ENCODE measurements at places on chromosomes 13 and 19.

- no peak for DNase-seq
Observed at GRCh38 chr13:110012102-110012739, 225.8 kb upstream of the IRS2 start.

- DNase-seq: no peak
Observed at GRCh38 chr19:40234429-40235237, 8.1 kb upstream of the CCNP start.

- DNase-seq: no peak
Observed at GRCh38 chr13:70723732-70724131, 615.5 kb upstream of the KLHL1 start.

GRCh38 chr13:105336706-105337576 is 1198.5 kb downstream of the EFNB2 start:
- DNase-seq: no peak

- DNase-seq: no peak
Observed at GRCh38 chr13:101989798-101990350, 412.0 kb downstream of the FGF14 start.

DNA sequence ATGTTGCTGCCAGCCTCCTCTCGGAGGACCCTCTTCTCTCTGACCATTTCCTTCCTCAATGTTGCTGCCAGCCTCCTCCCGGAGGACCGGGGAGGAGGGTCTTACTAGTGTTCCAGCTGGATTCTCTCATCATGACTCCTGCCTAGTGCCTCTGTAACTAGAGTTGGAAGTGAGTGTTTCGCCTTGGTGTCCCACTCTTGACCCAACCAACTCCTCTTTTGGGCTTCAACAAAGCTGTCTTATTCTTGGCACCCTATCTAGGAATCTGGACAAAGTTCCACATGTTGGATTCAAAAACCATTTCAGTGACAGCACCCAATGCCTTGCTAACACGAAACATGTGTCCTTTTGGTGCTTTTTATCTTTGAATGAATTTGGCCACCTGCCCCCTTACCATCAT is 165.4 kb downstream of the GPC5 start:
- DNase-seq: no peak

DNA sequence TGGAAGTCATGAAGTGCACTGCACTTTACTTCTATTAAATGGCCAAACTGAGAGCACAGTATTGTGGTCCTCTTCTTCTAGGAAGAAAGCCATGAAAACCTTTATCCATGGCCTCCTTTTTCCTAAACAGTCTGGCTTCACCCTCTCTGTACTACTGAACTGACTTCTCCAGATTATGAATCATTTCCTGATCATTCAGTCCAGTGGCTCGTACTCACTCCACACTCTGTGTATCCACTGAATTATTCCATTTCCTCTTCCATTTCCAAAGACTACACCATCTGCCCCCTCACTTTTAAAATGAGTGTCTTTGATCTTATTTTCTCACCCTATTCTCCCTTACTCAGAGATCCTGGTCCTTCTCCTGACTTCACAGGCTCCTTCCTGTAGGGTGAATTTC is 29.7 kb upstream of the FREM2 start:
- DNase-seq: no peak

DNA sequence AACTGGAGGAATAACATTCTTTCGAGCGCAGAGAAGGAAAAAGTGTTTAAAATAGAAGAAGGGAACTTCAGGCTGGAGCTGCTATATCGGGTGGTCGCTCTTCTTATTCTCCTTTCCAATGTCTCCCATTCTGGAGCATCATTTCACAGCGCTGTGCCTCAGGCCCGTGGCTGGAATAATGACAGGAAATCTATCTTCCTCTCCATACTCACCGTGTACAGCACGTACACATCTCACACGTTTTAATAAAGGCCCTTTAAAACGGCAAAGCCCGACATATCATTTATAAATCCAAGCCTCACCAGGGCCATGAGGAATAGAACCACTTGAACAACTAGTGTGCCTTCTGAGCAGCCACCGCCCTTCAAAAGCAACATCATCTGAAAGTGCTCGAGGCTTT is 264.4 kb downstream of the TEX29 start:
- no peak for DNase-seq

DNA sequence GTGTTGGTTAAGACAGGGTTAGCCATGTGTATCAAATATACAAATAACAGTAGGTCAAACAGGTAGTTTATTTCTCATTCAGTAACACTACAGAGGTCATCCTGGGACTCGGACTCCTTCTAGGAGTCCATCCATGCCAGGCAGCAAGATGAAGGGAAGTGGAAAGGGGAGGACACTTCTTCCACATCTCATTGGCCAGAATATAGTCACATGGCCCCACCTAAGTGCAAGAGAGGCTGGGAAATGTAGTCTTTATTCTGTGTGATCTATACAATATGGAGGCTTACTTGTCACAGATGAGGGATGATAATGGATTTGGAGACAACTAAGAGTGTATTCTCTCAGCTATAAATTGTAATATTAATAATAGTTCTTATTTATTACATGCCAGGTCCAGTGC is 31.1 kb downstream of the RDH8 start:
- no peak for DNase-seq

GRCh38 chr13:67231289-67232000 is 1.3 kb upstream of the PCDH9 start:
- no peak for DNase-seq

GRCh38 chr19:49889687-49890348 is 6.9 kb downstream of the IL4I1 start:
- DNase-seq: peak; percentile 62

DNA sequence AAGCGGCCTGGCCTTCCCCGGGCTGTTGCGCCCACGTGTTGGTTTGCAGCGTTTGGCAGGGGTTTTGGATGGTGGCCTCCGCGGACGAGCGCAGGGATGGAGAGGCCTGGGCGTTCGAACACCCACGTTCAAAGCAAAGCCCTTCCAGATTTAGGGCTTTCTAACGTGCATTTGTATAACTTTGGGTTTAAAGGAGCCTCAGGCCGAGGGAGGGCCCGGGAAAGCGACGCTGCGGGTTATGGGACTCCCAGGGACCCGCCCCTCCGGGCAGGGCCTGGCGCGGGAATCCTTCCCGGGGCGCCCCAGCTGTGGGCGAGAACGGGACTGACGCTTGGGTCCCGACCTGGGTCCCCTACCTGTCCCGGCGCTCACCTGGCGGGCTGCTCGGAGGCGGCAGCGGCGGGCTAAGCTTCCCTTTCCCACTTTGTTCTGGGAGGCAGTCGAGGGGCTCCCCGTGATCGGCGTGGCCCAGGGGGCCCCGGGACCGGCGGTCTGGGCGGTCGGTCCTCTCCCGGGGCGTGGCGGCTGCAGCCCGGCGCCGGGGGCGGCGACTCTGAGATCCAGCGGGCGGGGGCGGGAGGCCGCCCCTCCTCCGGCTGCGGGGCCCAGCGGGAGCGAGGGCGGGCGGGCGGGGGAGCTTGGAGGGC is at the start of gene FBXO17:
TSS of gene FBXO17 (minus strand) at position 529 of the 647 bp plus-strand sequence. CDS start 25,423 bp downstream, outside the sequence.
- no peak for DNase-seq

GRCh38 chr13:32669030-32669646 is 82.9 kb downstream of the PDS5B start:
- DNase-seq: no peak

DNA sequence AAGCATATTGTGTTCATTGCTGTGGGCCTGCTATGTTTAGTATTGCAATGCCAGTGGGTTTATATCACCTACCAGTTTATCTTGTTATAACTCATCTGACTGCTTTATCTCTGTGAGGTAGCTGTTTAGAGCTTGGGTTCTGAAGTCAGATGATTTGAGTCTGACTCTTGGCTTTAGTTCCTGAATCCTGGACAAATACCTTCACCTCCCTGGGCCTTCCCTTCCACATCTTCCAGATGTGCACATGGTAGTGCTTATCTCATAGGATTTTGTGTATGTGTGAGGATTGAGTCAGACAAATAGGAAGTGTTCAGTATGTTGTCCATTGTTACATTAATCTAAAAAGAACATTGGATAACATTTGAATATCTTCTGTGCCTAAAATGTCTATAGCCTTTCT is 63.5 kb upstream of the ANKRD10 start:
- no peak for DNase-seq

DNA sequence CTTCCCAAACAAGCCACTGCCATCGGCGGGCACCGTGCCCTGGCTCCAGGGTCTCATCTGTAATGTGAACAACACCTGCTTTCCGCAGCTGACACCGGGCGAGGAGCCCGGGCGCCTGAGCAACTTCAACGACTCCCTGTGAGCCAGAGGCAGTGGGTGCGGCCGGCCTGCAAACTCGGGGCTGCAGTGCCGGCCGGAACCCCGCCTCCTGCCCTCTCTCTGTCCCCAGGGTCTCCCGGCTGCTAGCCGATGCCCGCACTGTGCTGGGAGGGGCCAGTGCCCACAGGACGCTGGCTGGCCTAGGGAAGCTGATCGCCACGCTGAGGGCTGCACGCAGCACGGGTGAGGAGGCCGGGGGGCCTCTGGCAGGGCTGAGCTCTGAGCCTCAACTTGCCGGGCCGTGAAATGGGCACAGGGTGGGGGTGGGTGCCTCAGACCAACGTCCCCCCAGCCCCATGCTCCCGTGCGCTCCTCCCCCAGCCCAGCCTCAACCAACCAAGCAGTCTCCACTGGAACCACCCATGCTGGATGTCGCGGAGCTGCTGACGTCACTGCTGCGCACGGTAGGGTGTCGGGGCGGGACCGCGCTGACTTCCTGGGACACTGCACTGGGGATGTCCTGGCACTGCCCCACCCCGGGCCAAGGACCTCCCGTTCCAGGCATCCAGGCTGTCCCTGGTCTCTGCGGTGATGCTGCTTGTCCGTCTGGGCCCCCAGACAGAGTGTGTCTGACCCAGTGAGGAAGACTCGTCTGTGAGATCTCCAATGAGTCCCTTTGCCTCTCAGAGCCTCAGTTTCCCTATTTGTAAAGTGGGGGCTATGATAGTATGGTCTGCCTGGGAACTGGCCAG is 2.2 kb downstream of the ABCA7 start:
- no peak for DNase-seq

GRCh38 chr13:90455823-90456222 is 891.7 kb upstream of the MIR17HG start:
- no peak for DNase-seq

DNA sequence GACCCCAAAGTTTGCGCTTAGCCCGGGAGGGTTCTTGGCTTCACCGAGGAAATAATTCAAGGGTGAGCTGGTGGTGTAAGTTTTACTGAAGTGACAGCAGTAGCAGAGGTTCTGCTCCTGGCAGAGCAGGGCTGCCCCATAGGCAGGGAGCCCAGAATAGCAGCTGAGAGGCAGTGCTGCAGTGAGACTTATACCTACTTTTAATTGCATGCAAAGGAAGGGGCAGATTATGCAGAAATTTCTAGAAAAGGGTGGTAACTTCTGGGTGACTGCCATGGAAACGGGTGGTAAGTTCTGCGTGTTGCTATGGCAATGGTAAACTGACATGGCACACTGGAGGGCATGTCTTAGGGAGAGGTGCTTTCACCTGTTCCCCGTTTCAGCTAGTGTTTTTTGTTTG is 17.5 kb upstream of the CAMSAP3 start:
- no peak for DNase-seq

DNA sequence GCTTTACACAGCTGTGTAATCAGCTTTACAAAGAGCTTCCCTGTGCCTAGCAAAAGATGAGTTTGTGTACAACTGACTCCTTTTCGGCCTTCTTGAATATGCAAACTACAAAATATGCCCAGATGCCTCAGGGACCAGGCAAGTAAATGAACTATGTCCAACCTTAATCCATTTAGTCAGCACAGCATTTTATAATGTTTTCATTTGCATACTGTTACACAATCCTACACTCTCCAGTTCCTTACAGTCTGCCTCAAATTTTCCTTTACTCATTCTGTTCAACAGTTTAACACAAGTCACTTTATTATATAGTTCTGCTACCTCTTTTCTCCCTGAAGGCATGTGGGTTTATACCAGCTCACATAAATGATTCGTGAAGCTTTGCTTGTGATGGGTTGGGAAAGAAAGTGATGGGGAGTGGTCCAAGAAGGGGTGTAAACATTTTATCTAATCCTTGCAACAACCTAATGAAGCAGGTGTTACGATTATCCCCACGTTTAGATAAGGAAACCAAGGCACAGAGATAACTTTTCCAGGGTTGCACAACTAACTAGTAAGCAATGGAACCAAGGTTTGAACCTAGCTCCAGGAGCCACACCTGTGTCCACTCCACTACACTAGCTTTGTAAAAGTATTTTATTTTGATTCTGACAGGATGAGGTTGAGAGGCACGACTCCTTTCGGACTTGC is 3.3 kb upstream of the USP12 start:
- no peak for DNase-seq

DNA sequence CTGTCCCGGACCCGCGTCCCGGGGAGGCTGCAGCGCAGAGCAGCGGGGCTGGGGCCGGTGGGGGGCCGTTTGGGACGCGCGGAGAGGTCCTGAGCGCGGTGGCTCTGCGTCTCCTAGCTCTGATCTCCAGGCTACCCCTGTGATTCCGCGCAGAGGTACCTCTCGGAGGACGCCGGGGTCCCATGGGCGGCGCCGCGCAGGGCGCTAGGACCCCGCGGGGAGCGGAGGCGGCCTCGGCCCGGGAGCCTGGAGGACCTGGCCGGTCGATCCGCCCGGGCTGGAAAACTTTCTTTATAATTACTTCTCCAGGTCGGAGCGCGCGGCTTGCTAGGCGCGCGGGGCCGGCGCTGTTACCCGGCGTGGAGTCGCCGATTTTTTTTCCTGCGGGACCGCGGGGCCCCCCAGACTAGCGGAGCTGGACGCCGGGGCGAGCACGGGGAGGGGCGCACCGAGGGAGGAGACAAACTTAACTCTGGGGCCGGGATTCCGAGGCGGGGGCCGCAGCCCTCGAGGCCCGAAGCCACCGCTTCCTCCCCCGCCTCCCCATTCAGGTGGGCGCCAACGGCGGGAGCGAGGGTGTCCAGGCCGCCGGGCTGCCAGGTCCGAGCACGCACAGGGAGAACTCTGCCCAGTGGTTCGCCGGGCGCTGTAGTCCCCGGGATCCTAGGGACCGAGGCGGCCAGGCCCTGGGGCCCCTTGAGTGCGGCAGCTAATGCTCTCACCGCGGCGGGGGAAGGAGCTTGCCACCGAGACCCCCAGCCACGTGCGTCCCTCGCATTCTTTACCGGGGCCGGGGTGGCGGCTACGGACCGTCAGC is 848 bp upstream of the CEBPA start:
- no peak for DNase-seq

GRCh38 chr19:29278716-29279115 is 65.8 kb upstream of the UQCRFS1 start:
- DNase-seq: no peak

DNA sequence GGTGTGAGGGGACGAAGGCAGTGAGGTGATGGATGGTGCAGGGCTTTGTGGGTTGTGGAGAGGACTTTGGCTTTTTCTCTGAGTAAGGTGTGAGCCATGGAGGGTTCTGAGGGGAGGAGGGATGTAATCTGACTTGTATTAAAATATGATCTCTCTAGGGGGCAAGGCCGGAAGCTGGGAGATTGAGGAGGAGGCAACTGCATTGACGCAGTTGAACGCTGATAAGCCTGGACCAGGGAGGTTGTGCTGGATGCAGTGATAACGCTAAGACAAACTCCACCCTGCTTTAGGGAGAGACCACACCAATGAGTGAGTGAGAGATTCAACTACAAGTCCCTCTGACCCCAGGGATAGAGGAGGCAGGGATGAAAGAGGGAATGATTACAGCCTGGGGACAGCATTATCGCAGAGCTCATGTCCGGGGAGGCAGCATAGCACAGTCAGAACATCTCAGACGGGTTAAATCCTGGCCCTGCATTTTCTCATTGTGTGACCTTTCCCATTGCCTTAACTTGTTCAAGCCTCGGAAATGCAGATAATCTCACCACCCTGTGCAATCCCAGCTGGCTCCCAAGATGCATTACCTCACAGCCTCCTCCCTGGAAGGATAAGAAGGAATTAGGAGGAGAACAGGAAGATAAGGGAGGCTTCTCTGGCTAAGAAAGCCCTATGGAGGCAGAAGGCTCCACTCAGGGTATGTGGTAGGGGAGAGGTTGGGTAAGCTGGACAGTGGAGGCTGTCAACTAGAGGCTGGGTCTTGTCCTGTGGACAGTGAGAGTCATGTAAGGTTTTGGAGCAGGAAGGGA is 124.2 kb downstream of the CACNA1A start:
- no peak for DNase-seq

Data from activated CD4-positive, alpha-beta T cell treated with anti-CD3 and anti-CD28 coated beads, Interleukin-2, amount 50 U/mL, for 4 hours (primary cell).